Brain (organoid and tissue), 16 donors: ENCODE measurements at places on chromosomes 1 and 21.

GRCh38 chr1:170354690-170355089 is 177.3 kb upstream of the GORAB start:
- no peak for DNase-seq

DNA sequence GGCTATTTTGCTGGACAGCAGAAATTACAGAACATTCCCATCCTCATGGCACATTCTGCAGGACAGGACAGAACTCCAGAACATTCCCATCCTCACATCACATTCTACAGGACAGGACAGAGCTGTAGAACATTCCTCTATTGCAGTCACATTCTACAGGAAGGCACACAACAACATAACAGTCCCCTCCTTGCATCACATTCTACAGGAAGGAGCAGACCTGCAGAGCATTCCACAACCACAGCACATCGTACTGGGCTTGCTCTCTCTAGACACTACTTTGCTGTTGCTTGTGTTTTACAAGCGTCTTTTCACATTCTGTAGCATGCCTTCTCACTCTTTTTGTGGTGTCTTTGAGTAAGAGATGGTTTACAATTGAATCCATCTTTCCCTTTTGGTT is 26.8 kb upstream of the ABCB10 start:
- no peak for DNase-seq

GRCh38 chr1:94719926-94720793 is 100.0 kb upstream of the SLC44A3 start:
- DNase-seq, result no peak

DNA sequence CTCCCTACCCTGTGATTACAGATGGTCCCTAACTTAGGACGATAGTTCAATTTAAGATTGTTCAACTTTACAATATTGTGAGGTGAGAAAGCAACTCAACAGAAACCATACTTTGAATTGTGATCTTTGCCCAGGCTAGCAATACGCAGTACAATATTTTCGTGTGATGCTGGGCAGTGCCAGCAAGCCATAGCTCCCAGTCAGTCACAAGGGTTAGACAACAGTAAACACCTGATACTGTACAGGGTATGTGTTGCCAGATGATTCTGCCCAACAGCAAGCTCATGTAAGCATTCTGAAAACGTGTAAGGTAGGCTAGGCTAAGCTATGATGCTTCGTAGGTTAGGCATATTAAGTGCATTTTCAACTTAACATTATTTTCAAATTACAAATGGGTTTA is 11.9 kb downstream of the GPBP1L1 start:
- no peak for DNase-seq

DNA sequence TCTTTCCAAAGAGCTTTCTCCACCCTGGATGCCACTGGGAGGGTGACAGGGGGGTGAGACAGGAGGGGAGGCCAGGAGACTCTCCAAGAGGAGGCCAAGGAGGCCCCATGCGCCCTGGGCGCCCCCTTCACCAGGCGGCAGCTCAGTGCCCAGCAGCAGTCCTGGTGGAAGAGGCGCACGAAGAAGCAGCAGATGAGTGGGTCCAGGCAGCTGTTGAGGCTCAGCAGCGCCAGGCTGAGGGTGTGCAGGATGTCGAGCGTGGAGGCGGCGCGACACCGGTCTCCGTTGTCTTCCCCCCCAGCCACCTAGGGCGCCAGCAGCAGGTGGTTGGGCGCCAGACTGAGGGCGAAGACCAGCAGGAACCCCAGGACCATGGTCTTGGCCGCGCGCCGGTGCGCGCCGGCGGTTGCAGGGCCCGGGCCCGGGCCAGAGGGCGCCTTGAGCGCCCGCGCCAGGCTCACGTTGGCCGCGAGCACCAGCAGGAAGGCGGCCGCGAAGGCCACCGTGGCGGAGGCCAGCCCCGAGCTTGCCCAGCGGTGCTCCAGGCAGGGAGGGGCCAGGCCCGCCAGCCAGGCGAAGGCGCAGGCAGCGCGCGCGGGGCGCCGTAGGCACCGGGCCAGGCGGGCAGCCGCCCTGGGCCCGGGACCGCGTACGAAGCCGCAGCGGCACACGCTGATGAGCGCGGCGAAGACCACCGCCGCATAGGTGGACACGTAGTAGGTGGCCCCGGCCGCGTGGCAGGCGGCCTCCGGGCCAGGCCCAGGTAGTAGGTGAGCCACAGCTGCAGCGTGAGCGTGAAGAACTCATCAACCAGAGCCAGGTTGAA is 8.6 kb downstream of the TMEM35B start:
- DNase-seq, result no peak

DNA sequence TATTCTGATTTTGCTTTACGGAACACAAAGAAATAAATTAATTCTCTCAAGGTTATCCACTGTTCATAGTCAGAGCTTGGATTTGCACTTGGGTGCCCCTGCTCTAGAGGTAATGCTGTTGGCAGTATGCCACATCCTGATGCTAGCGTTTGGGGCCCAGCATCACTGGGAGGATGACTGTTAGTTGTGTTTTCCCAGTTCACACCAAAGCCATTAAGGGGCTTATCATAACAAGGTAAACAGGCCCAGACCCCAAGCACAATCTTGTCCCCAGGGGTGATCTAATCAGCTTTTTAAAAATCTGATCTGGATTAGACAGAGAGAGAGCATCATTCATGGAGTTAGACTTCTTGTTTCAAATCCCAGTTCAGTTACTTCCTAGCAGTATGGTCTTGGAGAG is 60.2 kb upstream of the PBX1 start:
- no peak for DNase-seq

GRCh38 chr1:233151861-233152260 is 143.7 kb downstream of the PCNX2 start:
- no peak for DNase-seq

GRCh38 chr1:49995734-49996133 is 28.0 kb downstream of the AGBL4 start:
- no peak for DNase-seq
